SHP77 treated with DMSO at 0.1 percent for 48 hours (cell line): ENCODE measurements at places on chromosomes 1 and 21.

GRCh38 chr1:27554759-27555699, 48.9 kb downstream of the AHDC1 start:
- DNase-seq: no peak

DNA sequence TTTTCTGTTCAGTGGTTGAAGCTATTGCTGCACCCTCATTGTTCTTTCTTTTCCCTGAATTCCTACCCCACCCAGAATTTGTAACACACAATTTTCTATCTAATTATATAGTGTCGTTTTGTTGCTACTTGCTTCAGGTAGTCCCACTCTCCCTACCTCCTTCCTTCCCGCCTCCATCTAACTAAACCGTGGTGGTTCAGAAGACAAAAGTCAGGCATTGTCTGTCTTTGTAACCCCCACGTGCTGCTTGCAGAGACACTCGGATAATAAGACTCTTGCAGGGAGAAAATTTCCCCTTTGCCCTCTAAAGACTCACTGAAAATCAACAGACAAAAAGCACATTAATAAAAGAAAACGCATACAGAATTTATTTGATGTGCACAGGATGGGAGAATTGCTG, 46.2 kb upstream of the BTG3 start:
- no peak for DNase-seq

DNA sequence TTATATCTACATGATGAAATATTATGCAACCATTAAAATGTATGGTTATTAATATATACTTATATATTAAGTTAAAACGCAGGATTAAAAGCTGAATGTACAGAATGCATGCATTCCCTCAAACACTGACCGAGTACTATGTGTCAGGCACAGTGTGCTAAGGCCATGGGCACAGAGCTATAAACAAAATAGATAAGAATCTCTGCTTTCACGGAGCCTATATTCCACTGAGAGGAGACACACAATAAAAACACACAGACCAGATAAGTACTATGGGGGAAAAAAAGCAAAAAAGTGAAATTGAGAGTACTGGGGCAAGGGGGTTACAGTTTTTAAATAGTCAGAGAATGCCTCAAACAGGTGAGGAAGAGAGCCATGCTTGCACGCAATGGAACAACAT, 62.7 kb downstream of the GPATCH2 start:
- DNase-seq: no peak

DNA sequence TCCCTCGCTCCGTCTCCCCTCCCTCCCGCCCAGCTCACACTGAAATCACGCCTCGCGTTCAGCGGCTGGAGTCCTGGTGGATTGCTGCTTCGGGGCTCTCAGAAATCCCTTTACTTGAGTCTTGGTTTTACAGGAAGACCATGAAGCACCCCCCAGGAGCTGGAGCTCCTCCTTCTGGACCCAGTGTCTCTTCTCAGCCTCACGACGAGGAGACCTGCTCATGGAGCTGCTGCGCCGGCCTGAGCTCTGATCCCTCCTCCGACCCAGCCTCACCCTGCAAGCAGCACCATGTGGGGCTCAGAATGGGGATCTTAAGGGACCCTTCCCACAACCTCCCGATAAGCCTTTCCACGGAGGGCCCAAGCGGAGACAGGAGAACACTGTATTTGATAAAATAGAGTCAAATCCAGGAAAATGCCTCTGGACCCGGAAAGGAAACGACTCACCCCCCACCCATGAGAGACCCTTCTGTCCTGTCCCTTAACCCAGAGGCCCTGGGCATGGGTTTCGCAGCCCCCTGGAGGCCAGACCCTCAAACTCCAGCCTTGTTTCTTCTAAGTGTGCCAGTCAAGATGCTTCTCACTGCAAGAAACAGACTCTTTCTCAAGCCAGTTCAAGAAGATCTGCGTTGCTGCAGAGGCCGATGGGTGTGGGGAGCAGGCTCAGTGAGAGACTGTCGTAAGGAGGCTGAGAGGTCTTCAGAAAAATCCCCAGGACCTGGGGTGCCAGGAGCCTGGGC, 26.1 kb downstream of the PDE9A start:
- DNase-seq: no peak

- DNase-seq: no peak
Measured at GRCh38 chr21:37658817-37659458, 257.3 kb downstream of the KCNJ6 start.

DNA sequence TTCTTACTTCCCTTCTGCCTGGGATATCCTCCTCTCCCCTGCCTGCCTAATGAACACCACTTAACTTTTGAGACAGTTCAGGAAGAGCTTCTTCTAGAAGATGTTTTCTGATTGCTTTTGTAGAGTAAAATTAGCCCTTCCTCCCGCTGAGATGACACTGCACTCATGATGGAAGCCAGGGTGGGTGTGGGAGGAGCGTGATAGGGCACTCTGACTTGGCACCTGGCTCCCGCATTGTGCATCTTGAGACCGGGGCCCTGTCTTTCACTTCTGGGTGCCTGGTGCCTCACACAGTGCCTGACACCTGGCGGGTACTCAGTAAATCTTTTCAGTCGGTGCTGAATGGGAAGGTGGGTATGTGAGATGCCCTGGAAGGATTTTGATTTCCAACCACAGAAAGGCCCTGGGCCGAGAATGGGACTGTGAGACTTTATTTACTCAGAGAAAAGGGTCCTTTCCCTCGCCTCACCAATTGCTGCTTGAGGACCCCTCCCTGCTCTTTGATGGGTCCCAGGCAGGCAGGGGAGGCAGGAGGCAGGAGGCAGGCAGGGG, 6.8 kb downstream of the THEM5 start:
- no peak for DNase-seq

DNA sequence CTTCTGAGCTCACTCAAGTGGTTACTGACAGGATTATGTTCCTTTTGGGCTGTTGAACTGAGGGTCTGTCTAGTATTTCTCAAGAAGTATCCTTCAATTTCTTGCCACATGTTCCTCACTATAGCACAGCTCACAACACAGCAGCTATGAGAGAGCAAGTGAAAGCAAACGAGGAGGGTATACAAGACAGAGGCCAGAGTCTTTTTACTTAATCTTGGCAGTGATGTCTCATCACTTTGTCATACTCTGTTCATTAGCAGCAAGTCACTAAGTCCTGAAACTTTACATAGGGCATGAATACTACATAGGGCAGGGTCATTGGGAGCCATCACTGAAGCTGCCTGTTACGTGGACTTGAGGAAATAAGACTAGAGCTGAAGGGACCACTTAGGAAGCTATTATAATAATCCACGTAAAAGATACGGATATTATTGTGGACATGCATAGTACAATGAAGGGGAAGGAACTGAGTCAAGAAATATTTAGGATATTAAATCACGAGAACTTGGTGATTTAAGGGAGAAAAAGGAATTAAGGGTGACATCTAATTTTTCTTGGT, 63.7 kb downstream of the SLC30A7 start:
- DNase-seq: no peak

DNA sequence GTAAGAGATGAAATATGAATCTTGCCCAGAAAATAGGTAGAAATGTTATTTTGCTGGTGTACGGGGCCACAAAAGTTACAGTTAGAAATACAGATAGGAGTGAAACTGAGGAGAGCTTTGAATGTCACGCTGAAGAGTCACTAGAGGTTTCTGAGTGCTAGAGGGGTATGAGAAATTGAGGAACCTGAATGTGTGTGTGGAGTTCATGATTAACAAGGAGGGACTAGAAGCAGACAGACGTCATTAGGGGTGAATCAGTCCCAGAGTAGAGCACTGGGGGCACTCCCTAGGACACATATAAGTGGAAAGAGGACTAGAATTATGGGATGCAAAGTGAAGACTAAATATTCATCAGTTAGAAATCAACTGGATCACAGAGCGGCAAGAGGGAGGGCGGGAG, 188.9 kb upstream of the MAP1LC3C start:
- no peak for DNase-seq

DNA sequence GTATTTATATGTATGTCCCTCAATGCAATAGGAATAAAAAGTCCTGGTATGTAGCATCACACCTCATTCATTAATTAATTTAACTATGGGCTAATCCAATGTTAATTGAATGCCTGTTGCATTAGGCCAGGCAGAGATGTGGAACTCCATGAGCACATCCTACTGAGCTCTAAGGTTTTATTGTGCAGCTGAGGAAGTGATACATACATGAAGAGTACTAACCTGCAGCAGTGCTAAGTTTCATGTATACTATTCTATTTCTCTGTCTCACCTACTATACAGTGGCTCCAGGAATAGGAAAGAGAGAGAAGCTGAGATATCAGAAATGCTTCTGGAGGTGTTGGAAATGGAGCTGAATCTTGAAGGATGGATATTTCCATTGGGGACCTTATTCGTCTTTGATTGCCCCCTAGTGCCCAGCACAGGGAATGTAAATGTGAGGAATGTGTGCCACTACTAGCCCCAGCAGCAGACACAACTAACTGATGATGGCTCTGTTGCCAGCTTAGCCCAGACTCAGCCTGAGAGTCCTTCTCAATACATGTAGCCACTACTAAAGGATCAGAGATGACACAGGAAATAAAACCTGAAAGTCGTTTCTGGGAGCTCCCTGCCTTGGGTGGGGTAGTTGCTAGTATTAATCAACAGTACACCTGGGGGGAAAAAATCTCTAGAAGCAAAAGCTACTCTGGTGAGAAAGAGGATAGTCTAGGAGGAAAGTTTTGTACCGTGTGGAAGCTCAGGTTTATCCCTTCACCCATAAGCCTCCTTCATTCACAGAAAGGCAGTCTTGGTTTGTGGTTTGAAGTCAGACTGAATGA, 173.3 kb upstream of the FOXD3 start:
- DNase-seq: no peak

GRCh38 chr21:46111857-46112724, 14.2 kb downstream of the COL6A2 start:
- no peak for DNase-seq

GRCh38 chr1:202349206-202349928, 868 bp downstream of the PPP1R12B start:
- DNase-seq: no peak
